ENCODE measurements at places on chromosomes 16 and 17. TPM values are rescaled to one million over a fixed set of nuclear protein-coding genes. Genes with fewer than 3 reads are reported as not detected.

NFATC3 gene
- 91.1 TPM for total RNA-seq

DNA sequence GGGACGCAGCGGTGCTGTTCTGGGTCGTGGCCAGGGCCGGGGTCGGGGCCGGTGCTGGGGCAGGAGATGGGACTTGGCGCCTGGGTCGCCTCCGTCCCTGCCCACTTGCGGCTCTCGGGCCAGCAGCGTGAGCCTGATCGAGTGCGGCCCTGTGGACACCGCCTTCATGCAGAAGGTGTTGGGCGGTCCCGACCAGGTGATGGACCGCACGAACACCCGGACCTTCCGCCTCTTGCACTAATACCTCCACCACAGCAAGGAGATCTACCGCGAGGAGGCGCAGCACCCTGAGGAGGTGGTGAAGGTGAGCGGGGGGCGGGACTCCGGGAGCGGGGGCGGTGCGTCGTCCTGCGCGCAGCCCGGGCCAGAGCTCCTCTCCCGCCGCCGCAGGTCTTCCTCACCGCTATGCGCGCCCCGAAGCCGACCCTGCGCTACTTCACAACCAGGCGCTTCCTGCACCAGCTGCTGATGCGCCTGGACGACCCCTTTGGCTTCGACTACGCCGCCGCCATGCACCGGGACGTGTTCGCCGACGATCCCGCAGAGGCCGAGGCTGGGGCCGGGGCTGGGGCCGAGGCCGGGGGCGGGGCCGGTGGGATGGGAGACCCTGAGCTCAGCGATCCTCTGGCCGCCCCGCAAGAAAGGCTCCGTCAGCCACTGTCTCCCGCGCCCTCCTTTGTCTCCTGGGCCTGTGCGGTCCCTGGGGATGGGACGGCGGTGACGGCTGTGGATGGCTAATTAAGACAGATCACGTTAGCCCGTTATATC lies 4.5 kb upstream of the HSD17B1 start:
- DNase-seq, result peak; percentile 67
- no peaks in the 10 kb centered on the region for H3K36me3 ChIP-seq
- H3K4me1 ChIP-seq, result peaks cover 5% of the 10 kb centered on the region
- no peak overlapping the region for H3K4me3 ChIP-seq

DNA sequence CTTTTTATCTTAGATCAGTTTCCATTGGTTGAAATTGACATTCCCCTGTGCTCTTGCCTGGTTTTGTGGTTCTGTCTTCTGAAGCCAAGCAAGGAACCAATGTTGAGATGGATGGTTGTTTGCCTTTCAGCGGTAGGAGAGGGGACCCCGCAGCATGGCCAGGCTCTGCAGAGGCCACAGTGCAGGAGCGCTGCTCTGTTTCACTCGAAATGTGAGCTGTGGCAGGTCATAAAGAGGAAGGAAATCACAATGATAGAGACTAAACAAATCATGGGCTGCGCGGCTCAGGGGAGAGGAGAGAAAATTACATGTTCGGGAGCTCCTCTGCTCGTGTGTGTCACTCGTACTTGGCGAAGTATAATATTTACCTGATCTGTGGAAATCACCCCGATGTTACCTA lies 148.2 kb downstream of the SNX29 start:
- H3K4me3 ChIP-seq, result no peak overlapping the region
- H3K27ac ChIP-seq, result no peak overlapping the region
- H3K27me3 ChIP-seq, result no peaks in the 10 kb centered on the region
- H3K4me1 ChIP-seq, result no peaks in the 10 kb centered on the region
- no peaks in the 10 kb centered on the region for H3K36me3 ChIP-seq
- DNase-seq, result no peak

GRCh38 chr16:84724606-84725309 lies 25.0 kb downstream of the USP10 start:
- H3K27ac ChIP-seq, result no peak overlapping the region
- no peak for DNase-seq
- H3K36me3 ChIP-seq, result no peaks in the 10 kb centered on the region
- H3K4me3 ChIP-seq, result no peak overlapping the region
- H3K4me1 ChIP-seq, result peaks cover 27% of the 10 kb centered on the region

KRTAP4-4 gene
- total RNA-seq, result not detected

GRCh38 chr16:79717333-79718137 lies 117.0 kb upstream of the MAF start:
- no peak overlapping the region for H3K4me3 ChIP-seq
- H3K36me3 ChIP-seq, result no peaks in the 10 kb centered on the region
- H3K4me1 ChIP-seq, result no peaks in the 10 kb centered on the region
- no peak for DNase-seq
- H3K27ac ChIP-seq, result no peak overlapping the region

GRCh38 chr17:76417499-76418143 lies 33.2 kb downstream of the SPHK1 start:
- H3K36me3 ChIP-seq, result no peaks in the 10 kb centered on the region
- no peak overlapping the region for H3K27ac ChIP-seq
- no peaks in the 10 kb centered on the region for H3K27me3 ChIP-seq
- no peak overlapping the region for H3K4me3 ChIP-seq
- H3K4me1 ChIP-seq, result no peaks in the 10 kb centered on the region

GRCh38 chr17:45301674-45302073 lies 15.1 kb downstream of the MAP3K14 start:
- no peak overlapping the region for H3K27ac ChIP-seq
- H3K36me3 ChIP-seq, result peaks cover 6% of the 10 kb centered on the region
- H3K27me3 ChIP-seq, result no peaks in the 10 kb centered on the region
- H3K4me3 ChIP-seq, result no peak overlapping the region
- H3K4me1 ChIP-seq, result peaks cover 40% of the 10 kb centered on the region
- no peak for DNase-seq
